ENCODE measurements at places on chromosomes 2 and 18.

DNA sequence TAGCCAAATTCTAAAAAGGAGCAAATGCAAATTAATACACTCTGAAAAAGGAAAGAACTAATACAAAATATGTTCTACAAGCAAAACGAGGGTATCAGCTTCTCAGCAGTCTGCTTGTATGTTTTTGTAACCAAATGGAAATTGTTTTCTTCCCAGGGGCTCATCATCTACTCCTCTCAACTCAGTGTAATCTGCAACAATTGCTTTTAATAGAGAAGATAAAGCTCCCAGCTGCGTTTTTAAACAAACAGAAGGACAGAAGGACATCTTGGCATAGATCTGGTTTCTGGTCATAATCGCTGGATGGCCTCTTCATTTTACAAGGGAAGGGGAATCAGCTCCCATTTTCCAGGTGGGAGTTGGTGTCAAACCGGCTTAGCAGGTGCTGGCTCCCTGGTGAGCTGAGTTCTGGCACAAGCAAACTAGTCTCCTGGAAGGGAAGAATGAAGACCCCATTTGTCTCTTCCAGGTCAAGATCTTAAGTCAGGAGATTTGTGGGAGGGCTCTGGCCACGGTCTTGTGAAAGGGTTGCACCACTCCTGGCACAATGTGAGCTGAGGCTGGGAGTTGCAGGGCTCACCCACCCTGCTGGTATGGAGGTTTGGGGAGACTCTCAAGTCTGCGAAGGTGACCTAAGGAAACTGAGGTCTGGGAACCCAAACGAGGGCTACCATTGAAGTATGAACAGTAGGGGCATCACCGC is 41.6 kb downstream of the NPPC start:
- DNase-seq = peak; percentile 68

DNA sequence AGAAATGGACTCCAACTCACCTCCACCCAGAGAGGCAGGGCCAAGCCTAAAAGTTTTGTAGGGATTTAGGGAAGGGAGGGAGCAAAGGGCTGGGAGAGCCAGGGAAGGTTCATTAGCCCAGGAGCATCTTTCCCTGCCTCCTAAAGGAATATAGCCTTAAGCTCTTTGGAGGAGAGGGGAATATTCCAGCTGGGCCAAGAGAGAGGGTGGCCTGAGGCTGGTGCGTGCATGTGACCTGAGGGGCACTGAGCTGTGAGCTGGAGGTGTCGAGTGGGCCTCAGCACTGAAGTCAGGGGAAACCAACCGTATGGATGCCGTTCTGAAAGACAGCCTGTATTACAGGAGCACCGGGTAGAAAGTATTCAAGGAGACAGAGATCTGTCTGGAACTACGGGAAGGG is 112.6 kb downstream of the KLHL29 start:
- DNase-seq = no peak

- DNase-seq = peak; percentile 1
Measured at GRCh38 chr2:209872675-209873074, 101.0 kb downstream of the UNC80 start.

- no peak for DNase-seq
Measured at GRCh38 chr18:48335829-48336228, 73.4 kb downstream of the ZBTB7C start.

- DNase-seq = no peak
Measured at GRCh38 chr2:67701011-67701410, 303.9 kb downstream of the ETAA1 start.

- no peak for DNase-seq
Measured at GRCh38 chr2:241743620-241744019, 9.2 kb downstream of the D2HGDH start.

Data from NCI-H69 (cell line).